ENCODE measurements at places on chromosomes 4 and X.

DNA sequence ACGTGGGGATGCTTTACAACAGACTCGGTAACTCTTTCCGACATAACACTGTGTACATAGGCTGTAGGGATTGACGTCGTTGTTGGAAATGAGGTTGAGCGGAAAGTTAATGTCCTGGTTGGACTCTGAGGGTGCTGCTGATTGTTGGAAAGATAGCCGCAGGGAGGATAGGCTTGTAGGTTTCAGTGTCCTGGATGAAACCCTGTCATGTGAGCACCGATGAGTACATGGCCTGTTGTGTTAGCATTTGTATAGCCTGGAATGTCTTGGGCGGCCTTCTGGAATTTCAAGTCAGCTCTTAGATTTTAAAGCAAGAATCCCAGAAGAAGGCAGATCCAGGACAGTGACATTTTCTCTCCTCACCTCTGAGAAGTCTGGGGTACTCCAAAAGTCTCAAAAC lies 63.3 kb downstream of the TBC1D14 start:
- no peak for DNase-seq

GRCh38 chr4:43394976-43395375 lies 502.5 kb downstream of the GRXCR1 start:
- no peak for DNase-seq

GRCh38 chr4:94507708-94508107 lies 56.0 kb downstream of the PDLIM5 start:
- DNase-seq, result peak; percentile 78

DNA sequence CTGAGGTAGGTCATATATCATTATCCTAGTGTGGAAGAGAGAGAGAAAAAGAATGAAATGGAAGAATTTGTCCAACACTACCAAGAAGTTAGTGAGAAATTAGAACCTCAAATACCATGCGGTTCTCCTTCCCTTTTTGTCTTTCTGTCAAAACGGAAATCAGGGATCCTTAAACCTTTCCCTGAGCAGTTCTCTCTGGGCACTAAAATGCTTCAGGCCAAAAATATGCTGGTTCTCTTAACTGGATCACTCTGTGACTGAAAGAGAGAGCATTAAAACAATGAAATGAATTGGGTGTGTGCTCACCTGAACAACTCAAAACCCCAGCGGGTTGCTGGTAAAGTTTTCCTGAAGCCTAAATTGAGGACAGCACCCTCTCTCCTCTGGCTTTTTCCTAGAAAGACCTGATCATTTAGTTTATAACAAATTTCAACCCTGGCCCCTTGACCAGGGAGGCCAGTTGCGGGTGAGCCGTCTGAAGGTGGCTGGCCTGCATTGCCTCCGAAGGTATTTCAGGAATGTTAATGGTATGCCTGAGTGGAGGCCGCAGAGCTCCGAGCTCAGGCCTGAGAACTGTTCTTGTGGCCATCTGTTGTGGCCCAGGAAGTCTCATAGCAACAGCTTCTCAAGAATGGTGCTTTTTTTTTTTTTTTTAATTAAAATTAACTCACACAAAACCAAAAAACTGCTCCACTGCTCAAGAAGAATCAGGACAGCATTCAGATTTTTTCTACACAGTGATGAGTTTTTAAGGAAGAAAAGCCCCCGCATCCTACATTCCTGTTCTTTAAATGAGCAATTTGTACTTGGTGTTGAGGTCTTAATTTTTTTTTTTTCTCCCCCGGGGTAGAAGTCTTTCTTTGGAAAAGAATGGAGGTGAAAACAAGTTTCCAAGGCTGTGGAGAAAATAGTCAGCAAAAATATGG lies 155.1 kb downstream of the SHROOM3 start:
- DNase-seq, result peak; percentile 65

DNA sequence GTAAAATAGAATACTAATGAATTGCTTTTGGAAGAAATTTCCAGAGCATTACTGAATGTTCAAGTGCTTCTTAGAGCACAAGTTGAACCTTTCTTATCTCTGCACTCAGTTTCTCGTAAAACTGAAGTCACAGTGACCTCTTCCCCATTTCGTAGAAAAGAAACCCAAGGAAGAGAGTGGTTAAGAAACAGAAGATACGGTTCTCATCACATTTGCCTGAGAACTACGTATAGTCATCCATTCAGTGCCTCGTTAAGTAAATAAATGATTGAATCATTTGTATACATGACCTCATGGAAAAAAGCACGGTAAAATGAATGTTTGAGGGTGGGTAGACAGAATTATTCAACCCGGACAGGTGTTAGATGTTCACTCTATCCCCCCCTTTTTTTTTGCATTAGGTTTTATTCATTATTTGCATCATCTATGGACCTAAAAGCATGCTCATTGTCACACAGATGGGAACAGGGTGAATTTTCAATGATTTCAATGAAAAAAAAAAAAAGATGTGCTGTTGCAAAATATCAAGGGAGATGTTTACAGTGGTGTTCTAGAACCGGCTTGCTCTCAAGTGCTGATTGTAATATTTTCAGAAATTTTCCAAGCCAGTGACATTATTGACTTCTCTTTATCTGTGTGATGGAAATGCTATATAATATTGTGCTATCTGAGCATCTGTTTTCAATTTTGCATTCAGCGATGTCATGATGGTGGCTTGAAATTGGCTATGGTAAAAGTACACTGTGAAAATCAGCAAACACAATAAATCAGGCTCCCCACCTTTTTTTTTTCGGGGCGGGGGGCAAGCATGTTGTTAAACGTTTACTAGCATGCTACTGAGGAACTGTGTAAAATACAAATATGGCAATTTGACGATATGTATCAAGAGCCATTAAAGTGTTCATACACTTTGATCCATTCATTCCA lies 4.3 kb downstream of the RHOH start:
- DNase-seq, result peak; percentile 37

DNA sequence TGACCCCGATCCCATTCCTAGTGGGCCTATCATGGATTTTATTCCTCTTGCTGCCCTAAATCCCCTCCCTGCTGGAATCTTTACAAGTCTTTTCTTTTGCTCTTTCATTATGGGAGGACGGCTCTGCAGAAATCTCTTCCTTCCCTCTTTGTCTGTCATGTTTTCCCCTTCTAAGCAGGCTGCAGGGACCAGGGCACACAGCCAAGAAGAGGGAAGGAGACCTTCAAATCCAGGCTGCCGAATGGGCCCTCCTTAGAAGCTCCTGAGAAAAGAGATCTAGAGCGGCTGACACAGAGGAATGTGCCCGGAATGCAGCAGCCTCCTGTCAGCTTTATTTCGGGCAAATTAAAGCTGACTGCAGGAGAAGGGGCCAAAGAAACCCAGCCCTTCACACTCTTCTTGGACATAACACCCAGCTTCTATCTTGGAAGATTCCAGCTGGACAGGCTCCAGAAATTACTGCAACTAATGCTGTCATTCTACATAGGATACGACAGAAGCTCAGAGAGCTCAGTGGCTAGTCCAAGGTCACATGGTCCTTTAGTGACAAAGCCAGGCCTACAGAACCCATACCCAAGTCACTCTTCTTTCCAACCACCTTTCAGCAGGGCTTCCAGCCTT lies 187.8 kb upstream of the NHS start:
- no peak for DNase-seq

GRCh38 chr4:119629142-119629471 lies 503 bp upstream of the PDE5A start:
- DNase-seq, result no peak

DNA sequence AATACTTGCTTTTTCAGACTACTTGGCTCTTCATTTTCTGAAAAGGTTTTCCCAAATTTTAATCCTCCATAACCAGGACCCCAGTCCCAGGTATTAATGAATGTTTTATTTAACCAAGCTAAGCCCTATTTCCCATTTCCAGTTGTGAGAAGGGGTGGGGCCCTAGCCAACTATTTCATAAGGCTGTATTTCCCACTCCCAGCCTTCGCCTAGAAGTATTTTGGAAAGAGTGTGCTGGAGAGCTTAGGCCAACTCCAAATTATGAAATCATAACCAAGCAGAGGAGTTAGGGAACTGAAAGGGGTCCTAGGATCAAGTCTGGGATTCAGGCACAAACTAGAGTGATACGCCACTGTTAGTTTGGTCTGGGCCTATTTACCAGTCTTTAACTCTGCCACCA lies 148.4 kb upstream of the GPC4 start:
- DNase-seq, result no peak
